ENCODE measurements at places on chromosomes 12 and 14.

DNA sequence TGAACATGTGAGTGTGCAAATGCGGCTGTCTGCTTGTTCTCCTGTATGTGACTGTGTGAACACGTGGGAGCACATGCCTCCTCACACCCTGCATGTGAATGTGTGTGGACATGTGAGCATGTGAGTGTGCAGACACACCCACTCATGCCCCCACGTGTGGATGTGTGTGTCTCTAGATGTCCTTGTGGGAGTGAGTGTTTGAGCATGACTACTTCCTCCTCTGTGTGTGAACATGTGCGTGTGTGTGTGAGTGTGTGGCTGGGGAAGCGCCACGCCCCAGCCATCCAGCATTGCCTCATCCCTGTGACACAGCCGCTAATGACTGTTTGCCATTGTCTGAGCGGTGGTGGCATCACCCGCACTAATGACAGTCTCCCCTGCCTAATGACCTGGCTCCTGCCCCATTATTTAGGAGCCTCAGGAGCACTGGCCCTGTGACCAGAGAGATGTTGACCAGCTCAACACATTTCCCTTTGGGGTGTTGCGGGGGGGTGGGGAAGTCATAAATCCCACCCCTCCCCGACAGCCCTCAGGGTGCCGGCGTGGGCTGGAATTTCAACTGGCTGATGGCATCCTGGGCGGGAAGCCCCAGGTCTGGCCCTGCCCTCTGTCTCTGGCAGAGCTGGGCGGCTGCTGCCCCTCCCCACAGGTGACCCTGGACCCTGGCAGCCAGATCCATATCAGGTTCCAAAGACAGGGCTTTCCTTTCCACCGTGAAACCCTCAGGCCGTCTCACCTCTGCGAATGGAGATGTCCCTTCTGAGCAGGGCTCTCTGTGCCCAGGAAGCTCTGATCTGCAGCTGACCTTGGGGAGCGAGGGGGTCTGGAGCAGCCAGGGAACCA, 11.5 kb upstream of the KRT80 start:
- DNase-seq = peak; percentile 86

DNA sequence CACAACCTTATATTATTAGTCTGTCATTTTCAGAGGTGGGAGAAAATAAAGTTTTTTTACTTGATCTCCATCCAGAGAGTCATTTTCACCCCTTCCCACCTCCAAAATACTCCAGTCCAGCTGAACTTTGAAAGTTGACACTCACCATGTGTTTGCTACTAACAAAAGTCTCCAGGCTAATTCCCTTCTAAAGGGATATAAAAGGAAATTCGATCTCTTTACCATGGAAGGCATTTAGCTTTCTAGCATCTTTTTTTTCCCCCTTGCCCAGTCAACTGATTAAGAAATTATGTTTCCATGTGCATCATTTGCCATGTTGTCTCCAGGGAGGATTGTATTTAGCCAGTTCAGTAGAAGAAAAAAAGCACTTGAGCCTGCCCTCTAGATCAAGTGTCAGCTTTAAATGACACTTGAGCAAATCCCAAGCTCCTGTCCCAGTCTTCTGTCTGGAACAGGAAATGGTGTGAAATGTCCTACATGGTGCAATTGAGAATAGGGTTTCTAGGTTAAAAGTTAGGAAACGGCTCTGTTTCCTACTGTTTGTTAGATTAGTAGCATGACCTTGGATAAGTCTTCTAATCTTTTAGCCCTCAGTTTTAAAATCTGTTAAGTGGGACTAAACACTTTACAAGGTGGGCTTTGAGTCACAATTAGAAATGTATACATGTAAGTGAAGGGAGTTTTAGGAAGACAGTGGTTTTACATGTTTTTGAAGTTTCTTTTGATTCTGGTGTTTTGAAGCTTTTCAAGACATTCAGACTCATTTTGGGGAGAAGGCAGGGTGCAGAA, 67.2 kb downstream of the GNS start:
- no peak for DNase-seq

DNA sequence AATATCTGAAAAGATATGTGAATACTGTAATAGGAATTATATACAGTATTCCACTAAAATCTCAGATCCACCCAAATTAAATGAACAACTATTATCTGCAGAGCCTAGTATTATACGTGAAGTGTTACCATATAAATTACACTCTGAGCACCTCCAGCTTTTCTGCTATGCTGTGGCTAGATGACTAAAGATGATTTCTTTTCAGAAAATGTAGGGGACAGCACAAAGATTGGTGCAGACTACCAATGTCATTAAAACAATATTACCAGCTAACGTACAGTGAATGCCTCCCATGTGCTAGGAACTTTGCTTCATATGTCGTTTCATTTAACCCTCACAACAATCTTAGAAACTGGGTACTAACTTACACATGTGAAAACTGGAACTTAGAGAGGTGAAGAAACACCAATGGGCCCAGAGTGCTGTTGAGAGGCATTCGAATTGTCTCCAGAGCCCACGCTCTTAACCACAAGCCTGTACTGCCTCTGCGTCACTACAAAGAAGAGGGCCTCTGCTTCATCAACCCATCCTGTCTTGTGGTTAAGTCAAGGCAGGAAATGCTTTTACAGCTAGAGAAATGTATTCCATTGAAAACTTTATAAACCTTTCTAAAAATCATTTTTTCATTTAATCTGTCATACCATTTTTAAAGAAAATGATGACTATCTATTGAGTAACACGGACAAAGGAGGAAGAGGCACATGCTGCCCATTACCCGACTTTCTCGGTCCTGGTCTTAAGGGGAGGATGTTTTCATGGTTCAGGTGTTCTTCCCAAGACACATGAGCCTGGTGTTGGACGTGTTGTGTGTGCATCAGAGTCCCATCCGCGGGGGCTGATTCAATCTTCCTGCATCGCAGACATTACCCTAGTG, 1.3 kb downstream of the GPR65 start:
- peak; percentile 34 for DNase-seq

DNA sequence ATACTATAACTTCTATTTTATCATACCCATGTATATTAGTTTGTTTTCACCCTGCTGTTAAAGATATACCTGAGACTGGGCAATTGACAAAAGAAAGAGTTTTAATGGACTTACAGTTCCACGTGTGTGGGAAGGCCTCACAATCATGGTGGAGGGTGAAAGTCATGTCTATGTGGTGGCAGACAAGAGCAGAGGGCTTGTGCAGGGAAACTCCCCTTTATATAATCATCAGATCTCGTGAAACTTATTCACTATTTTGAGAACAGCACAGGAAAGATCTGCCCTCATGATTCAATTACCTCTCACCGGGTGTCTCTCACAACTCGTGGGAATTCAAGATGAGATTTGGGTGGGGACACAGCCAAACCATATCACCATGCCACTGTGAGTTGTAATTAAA, 135.8 kb downstream of the SYNE2 start:
- DNase-seq = no peak

DNA sequence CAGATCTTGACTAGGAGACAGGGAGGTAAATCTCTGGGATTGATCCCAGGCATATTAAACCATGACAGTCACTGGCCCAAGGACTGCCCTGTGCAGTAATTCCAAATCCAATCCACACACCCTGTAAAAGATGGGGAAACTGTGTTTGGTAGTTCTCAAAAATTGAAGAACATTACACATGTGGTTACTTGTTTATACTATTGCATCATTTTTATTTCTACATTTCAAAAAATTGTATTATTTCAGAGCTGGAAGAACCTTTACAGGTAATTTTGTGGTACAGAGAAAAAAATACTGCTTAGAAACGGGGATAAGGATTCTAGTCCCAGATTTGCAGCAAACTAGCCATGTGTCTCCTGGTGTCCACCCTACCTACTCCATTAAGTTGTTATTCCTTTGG, 400.5 kb downstream of the LRIG3 start:
- no peak for DNase-seq

DNA sequence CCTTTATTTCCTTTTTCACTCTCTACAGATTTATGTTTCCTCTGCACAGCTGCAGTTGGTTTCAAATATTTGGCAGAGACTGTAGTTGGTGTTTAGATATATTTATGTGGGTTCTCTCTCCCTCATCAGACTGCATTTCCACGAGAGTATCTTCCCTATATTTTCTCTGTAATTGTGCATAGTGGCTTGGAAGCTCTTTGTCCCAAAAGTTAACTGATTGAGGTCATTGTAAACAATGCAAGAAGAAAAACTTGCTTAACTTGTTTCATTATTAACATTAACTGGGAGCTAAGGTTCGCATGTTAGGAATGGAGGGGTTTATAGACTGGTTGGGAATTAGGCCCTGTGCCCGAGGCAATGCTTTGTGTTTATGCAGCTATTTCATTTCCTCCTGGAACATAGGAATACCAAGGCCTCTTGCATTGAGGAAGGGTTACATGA, 216.9 kb upstream of the HMGA2 start:
- DNase-seq = peak; percentile 50

DNA sequence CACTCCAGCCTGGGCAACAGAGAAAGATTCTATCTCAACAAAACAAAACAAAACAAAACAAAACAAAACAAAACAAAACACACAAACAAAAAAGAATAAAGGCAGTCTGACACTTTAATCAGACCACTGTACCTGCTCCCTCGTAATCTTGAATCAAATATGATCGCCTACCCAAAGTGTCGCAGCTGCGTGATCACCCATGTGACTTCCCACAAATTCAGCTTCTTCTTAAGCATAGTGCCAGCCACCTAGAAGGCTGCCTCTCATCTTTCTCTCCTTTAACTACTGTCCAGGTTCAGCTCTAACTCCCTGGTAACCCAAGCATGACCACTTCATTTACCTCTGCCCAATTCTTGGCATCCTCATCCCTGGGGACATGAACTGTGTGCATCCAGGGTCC, 37.4 kb downstream of the FMNL3 start:
- no peak for DNase-seq

- DNase-seq = no peak
These were observed 2.1 kb downstream of the SOX5 start for GRCh38 chr12:23947395-23947794.

DNA sequence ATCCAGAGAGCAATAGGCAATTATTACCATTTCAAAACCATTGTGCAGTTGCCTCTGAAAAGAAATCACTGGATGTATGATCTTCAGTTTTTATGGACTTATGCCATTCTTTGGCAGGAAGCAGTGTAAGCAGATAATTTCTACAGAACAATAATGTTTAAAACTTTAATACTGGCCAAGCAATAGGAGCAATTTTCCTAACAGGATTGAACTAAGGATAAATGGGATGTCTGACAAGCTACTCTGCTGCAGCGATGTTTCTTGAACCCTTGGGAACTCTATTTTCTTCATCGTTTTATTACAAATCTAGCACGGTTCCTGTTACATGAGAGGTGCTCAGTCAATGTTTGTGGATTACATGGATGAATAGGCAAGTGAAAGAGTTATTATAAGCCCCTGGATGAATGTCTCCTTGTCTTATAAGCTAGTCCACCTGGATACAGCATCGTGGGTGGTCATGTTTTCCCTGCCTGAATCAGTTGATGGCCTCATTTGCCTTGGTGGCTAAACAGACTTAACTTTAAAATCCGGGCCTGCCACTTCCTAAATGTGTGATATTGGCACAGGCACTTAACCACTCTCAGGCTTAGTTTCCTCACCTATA, 68.2 kb upstream of the MDM1 start:
- no peak for DNase-seq

DNA sequence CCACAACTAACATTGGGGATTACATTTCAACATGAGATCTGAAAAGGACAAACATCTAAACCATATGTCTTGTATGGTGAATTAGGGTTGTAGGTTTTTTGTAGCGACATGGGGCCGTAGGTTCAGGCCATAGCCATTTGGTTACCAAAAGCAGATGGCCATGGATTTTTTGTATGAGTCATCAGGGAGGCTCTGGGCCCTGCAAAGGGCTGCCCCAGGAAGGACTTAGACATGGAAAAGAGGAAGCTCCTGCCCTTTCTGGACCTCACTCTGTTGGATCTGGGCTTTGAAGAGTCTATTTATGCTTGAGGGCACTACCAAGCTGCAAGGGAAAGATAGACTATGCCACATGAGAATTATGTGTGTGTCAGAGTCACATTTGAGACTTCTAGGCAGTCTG, 89.3 kb upstream of the DHRS4 start:
- no peak for DNase-seq

DNA sequence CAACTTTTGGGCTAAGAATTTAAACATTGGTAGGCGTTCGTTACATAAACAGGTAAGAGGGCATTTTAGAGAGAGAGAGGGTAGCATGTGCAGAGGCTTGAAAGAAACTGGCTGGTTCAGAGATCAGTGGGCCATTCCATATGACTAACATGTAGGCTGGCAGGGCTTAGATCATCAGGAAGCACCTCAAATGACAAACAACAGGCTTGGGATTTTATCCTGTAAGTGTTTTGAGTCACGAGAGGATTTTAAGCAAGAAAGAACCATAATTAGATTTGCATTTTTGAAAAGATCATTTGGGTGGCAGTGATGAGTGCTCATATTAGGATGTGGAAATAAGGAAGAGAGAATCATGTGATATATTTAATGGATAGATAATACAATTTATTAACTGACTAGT, 8.7 kb upstream of the PLEKHA5 start:
- DNase-seq = no peak

DNA sequence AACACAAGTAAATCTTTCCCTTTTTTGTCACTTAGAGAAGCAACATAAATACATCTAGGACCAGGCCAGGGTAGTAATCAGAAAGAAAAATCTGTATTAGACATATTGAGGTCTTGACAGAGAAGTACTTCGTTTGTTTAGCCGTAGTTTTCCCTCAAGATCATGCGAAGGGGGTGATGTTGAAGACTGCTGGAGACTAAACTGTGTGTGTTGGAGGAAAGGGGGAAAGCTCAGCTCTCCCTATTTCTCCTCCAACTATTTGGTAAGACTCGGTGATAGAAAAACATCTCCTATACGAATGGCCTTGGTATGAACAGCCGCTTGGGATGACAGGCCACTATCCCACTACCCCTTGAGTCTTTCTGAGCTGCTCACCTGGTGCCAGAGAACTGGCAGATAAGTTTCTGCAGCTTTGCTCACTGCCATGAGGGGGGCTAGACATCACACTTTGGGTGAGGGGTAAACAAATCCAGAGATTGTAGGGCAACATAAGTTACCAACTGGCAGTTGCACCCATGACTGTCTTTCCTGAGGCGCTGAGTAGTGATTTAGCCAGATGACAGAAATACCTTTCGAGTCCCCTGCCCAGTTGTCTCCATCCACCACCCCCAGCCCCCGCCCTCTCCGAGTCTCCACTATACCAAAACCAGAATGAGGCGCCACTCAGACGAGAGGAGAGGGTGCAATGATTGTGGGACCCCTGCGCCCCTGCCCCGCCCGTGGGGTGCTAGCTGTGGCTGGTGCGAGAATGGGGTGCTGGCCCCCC, 685 bp downstream of the VAMP1 start:
- DNase-seq = no peak

DNA sequence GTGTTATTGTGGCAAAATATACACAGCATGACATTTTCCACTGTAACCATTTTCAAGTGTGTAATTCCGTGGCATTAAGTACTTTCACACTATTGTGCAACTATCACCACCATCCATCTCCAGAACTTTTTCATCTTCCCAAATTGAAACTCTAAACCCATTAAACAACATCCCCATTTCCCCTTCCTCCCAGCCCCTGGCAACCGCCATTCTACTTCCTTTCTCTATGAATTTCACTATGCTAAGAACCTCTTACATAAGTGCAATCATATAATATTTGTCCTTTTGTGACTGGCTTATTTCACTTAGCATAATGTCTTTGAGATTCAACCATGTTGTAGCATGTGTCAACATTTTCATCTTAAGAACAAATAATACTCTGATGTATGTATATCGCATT, 67.8 kb upstream of the PYGL start:
- no peak for DNase-seq

Measured in mucosa of gallbladder (tissue), 1 donor.